ENCODE measurements at places on chromosomes 5 and 9.

DNA sequence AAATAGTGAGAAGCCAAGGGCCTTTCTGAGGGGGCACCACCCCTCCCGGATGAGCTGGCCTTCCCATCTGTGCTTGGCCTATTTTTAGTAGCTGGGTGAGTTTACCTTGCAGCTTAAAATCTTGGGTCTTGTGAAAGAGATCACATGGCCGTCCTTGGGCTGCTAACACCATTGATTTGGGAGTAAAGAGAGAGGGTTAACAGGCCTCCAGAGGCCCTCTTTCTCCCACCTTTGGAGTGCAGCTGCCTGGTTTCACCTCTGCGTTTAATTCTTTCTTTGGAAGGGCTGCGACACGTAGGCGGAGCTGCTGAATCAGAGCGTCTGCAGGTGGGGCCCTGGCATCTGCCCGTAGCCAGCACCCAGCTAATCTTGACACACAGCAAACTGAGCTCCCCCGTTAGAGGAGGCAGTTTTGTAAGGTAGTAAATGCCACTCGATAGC, 12.8 kb downstream of the OLFM1 start:
- DNase-seq: no peak

- no peak for DNase-seq
Measured at GRCh38 chr5:111869681-111870080, 112.7 kb upstream of the NREP start.

- peak; percentile 52 for DNase-seq
Measured at GRCh38 chr5:74638970-74639806, 1.3 kb downstream of the ENC1 start.

DNA sequence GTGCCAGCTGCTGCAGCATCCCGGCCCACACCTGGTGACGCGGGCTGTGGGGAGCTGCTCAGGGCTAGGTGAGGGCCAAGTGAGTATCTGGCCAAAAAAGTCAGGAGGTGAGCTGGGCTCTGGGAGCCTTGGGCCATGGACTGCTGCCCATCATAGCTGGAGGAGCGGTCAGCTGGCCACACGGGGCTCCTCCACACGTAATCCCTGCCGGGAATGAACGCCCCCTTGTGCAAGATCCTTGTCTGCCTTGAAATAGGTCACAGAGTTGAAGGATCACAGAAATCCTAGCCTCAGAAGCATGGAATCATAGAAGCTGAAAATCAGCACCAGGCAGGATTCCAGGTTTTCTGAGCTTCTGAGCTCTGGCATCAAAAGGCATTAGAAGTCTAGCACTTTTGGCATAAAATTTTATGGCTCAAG, 16.8 kb upstream of the COL27A1 start:
- no peak for DNase-seq

DNA sequence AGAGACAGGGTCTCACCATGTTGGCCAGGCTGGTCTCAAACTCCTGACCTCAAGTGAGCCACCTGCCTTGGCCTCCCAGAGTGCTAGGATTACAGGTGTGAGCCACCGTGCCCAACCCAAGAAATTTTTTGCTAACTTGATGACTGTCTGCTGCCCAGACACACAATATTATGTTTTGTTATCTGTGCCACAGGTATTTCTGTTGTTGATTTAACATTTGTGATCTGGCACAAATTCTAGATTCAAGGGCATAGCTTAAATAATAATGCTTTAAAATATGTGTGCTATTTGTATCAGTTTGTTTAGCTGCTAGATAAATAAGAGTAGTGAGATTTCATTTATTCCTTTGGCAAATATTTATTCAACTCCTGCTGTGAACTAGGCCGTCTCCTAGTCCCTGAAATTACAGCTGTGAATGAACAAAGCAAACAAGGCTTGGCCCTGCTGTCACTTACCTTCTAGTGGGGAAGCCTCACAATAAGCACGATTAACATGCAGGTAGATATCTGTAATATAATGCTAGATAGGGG, 35.3 kb downstream of the GAPVD1 start:
- DNase-seq: peak; percentile 96

GRCh38 chr9:89350988-89351557, 32.8 kb downstream of the SECISBP2 start:
- DNase-seq: peak; percentile 60

DNA sequence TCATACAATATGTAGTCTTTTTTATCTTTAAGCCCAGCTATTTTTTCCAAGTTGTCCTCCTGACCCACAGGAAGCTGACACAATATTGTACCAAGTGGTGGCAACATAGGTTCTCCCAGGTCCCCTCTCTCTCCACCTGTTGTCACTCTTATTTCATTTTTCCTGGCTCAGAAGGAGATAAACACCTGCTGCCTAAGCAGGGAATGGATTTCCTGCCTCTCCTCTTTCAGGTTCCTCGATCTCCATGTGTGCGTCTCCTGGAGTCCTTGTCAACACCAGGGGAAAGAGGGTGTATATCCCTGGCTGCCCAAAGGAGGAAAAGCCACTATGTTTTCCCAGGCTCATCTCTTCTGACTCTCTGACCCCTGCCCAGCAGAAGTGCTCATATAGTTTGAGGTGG, 81.8 kb upstream of the KLF9 start:
- DNase-seq: no peak

GRCh38 chr5:121086671-121087070, 622.6 kb downstream of the PRR16 start:
- DNase-seq: no peak

- no peak for DNase-seq
Measured at GRCh38 chr9:18798106-18798505, 234.9 kb downstream of the SAXO1 start.

- peak; percentile 86 for DNase-seq
Measured at GRCh38 chr9:90012949-90013348, 408.1 kb downstream of the GADD45G start.

DNA sequence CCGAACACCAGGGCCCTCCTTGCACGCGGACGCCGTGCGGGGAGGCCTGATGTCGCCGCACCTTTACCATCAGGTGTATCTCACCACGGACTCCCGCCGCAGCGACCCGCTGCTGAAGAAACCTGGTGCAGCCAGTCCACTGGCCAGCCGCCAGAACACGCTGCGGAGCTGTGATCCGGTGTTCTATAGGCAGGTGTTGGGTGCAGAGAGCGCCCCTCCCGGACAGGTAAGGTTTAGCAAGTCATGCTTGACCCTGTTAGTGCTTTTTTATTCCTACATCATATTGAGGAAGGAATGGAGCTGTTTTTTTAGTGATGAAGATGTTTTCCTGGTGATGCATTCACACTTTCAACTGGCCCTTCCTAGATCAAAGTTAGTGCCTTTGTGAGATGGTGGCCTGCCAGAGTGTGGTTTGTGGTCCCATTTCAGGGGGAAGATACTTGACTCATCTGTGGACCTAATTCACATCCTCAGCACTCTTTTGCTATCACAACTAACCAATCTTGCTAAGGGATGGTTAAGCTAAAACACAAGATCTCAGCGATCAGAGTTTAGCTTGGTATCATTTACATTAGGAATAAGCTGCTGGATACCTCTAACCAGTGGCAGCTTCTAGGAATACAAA, 2.7 kb downstream of the PCDHGC3 start:
- peak; percentile 90 for DNase-seq

GRCh38 chr9:105693435-105694189, 729 bp upstream of the TMEM38B start:
- peak; percentile 34 for DNase-seq

DNA sequence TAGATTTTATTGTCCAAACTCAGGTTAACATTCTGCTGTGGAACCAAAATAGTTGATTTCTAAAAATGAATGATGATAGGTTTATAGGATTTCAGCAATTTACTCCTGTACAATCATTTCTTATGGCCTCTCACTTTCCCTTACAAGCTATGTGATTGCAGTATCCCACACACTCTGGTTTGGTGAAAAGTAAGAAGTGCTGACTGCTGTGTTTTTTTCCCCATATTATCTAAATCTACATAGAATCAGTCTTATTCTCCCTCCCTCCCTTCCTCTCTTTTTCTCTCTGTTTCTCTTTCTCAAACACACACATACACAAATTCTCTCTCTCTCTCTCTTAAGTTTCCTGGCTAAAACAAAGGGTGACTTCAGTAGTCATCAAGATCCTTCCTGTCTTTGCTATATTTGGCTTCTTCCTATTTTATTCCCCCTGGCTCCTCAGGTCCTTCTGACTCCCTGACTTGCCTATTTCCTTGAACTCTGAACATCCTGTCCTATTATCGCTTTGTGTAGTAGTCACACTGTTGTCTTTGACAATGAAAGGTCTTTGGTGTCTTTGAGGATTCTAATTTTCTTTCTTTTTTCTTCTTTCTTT, 55.9 kb upstream of the HAPLN1 start:
- no peak for DNase-seq

GRCh38 chr5:180523629-180524466, 29.7 kb downstream of the CNOT6 start:
- DNase-seq: no peak

DNA sequence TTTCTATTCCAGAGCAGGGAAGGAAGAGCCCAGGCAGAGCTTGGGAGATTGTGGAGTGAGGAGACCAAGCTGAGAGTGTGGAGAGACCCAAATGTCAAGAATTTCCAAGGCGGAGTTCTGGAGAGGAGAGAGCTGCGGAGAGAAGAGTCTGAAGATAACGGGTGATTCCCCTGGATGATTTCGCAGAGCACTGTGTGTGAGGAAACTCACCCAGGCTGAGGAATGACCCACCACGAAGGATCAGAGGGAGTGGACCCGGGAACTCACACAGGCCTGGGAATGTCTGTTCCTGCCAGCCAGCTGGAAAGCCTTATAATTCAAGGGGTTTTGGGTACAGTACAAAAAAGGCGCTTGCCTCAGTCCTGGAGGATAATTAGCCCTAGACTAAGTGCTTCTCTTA, 94.2 kb downstream of the WNK2 start:
- DNase-seq: no peak

- DNase-seq: no peak
Measured at GRCh38 chr5:73031839-73032238, 76.0 kb downstream of the FCHO2 start.

GRCh38 chr5:14125262-14125661, 17.9 kb upstream of the TRIO start:
- peak; percentile 22 for DNase-seq

DNA sequence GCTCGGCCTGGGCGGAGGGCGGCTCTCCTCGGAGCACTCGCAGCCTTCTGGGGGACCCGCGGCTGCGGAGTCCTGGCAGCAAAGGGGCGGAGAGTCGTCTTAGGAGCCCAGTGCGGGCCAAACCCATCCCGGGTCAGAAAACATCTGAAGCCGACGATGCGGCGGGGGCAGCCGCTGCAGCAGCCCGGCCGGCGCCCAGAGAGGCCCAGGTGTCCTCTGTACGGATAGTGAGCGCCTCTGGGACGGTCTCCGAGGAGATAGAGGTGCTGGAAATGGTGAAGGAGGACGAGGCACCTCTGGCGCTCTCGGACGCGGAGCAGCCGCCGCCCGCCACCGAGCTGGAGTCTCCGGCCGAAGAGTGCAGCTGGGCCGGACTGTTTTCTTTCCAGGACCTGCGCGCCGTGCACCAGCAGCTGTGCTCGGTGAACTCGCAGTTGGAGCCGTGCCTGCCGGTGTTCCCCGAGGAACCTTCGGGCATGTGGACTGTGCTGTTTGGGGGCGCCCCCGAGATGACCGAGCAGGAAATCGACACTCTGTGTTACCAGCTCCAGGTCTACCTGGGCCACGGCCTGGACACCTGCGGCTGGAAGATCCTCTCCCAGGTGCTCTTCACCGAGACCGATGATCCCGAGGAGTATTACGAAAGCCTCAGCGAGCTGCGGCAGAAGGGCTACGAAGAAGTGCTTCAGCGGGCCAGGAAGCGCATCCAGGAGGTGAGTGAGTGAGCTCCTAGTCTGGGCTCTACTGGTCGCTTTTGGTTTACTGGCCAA, 1.2 kb downstream of the JMY start:
- peak; percentile 85 for DNase-seq

GRCh38 chr9:94937214-94937903, 210.9 kb downstream of the AOPEP start:
- peak; percentile 75 for DNase-seq

DNA sequence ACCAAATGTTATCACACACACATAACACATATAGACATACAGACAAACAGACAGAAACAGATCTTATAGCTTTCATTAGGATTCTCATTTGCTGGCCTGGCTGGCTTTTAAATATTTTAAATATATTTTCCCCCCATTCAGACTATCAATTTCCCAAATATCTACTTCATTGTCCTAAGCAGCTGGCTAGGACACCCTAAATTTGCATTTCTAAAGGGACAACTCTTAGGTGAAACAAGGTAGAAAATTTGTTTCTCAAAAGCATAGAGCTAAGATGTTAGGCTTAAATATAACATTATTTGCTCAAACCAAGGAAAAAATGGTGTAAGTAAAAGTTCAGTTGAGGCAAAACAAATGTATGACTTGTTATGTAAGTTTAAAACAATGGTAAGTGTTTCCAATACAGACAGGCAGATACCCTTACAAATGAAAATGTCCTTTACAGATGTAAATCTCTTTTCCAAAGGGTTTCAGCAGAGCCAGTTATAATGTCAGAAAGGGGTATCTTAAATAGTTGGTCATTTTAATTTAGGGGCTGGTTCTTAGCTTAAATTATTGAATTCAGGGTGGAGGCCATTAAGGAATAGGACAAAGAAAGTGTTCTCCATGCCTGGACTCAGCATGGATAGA, 522.8 kb downstream of the DMRTA1 start:
- no peak for DNase-seq

GRCh38 chr5:76696251-76696650, 19.7 kb upstream of the F2R start:
- DNase-seq: no peak

DNA sequence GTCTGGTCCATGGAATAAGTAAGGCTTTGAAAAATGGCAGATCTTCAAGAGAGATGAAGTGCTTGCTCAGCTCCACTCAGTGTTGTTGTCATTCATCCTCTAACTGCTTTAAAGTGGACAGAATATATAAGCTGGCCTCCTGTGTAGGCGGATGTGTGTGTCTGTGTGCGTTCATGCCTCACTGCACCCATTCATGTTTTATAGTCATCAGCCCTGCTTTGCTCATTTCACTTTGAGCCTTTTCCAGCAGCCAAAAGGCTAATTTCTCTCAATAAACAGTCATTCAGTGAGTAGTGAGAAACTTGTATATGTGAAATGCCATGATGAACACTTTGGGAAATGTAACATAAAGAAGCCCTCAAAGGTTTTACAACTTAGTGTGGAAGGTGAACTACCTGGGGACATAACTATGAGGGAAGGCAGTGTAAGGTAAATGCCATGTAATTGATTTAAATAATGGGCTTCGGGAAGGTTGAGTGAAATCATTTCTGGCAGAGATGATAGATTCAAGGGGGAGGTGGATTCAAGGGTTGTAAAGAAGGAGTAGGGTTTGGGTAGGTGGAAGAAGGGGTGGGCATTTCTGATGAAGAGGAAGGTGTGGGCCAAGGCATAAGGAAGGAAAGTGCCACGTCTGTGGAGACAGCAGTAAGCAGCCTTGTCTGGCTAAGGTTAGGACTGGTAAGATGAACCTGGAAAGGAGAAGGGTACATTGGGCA, 15.7 kb downstream of the TTC23L start:
- DNase-seq: peak; percentile 93

DNA sequence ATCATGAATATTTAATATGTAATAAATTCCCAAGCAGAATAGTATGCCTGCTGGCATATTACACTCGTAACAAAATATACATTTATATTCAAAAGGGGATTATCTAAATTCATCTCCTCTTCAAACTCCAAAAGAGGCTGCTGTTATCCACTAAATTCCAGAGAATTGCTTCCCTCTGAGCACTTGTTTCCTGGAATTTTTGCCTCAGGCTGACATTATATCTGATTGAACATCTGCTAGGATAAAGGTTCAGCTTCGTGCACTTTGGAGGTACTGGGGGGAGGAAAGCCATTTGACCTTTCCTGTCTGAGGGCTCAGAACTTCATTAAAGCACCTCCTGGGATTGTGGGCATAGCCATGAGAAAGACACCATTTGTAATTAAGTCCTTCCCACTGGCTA, 4.3 kb upstream of the HAPLN1 start:
- DNase-seq: no peak

All from DMS53 (cell line).